ENCODE measurements at places on chromosomes 2 and 18.

DNA sequence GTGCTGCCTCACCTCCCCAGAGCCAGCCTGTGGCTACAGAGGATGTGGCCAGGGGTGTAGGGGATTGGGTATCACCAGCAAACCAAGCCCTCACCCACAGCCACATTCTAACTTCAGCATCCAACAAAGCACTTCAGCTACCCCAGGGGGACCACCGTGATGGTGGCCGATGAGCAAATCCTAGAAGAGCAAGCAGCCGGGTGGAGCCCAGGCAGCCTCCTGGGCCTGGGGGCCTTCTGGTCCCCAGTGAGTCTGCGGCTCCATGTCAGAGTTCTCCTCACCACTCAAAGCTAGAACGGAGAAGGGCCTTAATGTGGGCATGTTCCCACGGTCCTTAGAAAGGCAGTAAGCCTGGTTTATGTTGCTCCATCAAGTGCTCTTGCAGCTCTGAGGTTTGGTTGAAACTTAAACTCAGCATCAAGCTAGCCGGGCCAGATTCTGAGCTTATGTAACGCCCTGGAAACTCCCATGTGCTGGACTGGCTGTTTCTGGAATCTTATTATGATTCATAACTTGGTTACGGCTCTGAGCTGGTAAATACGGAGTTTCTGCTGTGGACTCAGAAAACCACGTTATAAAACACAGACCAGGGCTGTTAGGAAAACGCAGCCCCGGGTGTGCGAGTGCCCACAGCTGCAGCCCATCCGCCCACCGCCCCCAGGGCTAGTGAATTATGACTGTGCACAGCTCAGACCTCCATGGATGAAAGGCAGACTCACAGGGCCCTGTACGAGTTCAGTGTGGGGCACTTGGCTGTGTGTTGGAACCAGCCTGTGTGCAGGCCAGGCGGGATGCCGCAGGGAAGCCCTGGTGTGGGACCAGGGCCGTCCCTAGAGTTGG lies 99.8 kb downstream of the SEPTIN10 start:
- DNase-seq: no peak

DNA sequence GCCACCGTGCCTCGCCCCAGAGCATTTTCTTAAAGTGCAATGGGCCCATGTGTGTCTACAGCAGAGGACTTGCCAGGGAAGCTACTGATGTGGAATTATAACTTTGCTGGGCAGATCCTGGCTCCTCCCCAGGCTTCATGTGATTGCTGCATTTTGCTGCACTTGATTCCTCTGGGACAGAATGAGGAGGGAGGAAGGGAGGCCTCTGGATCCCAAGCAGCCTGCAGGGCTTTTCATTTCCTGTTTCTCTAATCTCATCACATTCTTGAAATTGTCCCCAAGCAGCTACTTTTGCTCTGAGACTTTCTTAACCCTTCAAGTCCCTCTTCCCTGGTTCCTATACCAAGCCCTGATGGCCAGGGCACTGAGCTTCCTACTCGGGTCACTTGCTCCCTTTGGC lies 134.4 kb upstream of the SEC11C start:
- DNase-seq: no peak

GRCh38 chr2:36489281-36489680 lies 108.7 kb downstream of the FEZ2 start:
- no peak for DNase-seq

DNA sequence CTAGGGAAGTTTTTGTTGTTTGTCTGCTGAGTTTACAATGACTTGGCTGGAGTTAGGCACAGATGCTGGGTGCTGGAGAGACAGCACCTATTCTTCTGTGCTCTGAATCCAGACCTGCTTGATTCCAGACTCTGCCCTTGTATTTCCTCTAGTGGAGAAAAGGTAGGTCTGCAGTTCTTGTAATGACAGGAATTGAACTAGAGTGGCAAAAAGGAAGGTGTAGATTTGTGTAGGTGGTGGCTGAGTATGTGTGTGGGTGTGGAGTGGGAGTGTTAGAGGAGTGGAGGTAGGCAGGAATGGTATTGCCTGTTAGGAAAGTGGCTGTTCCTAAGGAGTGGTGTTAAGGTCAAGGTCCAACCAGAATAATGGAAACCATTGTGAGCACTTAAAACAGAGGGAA lies 71.9 kb upstream of the LYPD6 start:
- no peak for DNase-seq

DNA sequence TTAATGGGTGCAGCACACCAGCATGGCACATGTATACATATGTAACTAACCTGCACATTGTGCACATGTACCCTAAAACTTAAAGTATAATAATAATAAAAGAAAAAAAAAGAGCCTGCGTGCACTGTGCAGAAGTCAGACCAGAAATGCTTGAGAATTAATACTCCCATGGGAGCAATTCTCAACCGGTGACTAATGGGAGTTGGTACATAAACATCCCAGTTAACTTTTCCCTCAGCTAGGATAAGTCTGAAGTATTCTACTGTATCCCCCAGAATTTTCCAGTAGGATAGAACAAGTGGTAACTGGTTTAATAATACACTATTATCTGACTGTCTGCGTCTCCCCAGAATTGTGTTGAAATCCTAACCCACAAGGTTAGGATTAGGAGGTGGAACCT lies 113.6 kb upstream of the COL5A2 start:
- DNase-seq: no peak

DNA sequence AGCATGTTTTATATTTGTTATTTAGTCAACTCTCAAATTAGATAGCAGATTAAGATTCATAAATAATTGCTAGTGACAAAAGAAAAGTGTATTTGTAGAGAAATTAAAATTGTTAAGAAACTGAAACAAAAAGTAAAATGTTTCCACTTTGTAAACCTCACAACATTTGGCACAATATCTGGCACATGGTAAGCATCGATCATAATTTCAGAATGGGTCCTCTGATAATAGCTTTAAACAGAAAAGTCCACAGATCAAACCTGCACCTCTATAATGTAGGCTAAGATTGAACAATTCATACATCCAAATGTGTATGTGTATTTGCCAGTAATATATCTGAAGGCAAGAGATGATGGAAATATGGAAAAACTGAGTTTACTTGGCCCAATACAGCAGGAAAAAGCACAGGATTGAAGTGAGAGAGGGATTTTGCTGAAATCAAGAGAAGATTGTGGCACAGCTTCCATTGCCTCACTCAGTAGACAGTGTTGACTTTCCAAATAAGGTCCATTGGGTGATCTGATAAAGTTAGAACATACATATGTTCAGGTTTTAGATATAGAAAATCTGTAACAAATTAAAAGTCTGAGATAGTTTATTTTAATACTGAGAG lies 39.4 kb downstream of the COBLL1 start:
- no peak for DNase-seq

DNA sequence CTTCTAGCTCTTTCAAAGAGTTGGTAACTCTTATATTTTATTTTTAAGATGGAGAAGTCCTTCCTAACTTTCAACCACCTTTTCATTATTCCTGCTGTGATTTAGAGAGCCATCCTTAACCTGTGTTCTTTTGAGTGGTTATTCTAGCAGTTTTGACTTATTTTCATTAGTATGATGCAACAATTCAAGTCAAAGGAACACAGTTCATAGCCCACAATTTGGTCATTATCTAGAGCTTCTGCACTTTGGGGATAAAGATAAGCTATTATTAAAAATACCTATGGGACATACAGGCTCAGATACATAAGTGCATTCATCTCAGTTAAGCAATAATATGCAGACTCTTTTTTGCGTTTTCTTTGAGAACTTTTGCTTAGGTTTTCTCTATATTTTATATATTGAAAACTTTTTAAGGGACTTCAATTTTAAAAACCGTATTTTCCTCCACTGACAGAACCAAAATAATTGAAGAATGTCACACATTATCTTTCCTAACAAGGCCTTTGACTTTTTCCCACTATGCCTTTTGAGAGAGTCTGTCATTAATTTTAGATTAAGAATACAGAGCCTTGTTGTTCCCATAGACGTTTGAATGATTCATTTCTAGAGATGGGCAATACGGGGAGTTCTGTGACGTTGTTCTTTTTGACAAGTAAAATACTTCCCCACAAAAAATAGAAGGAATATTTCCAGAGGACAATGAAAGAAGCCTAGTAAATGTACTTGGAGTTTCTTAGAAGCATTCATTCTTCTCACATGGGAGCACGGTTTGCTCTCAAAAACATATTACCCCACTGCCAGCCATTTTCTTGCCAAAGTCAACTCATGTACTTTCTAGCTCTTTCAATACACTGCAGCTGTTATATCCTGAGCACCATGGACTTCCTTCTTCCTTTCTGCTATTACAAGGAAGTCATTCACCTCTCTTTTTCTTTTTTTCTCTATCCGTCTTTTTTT lies 42.9 kb upstream of the RASGRP3 start:
- no peak for DNase-seq

DNA sequence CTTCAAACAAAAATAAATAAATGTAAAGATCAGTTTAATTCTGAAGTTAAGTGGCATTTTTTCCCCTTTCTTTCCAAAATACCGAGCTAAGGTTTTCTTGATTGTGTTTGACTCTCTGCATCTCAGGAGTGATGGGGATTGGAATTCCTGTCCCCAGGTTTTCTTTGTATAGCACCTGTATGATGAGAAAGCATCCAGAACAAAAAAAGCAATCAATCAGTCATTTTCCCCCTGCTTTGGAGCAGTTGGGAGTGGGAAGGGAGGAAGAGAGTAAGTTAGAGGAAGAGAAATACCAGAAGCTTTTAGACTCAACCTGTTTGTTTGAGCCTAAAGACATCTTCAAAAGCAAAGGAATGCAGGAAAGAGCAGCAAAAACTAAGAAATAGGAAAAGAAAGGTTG lies 88.5 kb downstream of the RIF1 start:
- no peak for DNase-seq

GRCh38 chr18:10499230-10499629 lies 26.6 kb upstream of the NAPG start:
- DNase-seq: no peak

GRCh38 chr2:201532686-201533304 lies 81.3 kb downstream of the STRADB start:
- no peak for DNase-seq

DNA sequence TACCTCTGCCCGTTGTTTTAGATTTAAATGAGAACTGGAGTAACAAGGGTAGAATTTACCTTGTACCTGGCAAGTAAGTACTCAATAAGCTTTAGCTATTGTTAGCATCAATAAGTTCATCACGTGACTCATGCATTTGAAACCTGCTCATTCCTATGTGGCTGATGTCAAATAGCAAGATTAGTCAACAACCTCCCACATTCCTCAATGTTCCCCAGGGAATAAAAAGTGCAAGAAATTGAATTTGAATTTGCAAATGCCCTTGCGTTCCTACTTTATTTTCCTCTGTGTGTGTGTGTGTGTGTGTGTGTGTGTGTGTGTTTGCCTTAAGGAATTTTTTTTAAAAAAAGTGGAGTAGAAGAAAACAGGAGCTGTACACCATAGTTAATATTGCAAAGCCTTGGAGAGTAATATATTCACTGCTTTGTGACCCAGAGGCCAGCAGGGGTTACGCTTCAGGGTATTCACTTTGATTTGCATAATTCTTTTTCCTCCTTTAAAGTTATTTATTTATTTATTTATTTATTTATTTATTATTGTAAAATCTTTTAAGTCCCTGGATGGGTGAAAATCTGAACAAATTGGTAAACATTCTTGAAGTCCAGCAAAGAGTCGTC lies 43.9 kb upstream of the DNAH7 start:
- no peak for DNase-seq

GRCh38 chr2:178998539-178998938 lies 51.4 kb downstream of the CCDC141 start:
- DNase-seq: no peak

- DNase-seq: no peak
Measured at GRCh38 chr2:48190230-48190629, 283.9 kb upstream of the FBXO11 start.

DNA sequence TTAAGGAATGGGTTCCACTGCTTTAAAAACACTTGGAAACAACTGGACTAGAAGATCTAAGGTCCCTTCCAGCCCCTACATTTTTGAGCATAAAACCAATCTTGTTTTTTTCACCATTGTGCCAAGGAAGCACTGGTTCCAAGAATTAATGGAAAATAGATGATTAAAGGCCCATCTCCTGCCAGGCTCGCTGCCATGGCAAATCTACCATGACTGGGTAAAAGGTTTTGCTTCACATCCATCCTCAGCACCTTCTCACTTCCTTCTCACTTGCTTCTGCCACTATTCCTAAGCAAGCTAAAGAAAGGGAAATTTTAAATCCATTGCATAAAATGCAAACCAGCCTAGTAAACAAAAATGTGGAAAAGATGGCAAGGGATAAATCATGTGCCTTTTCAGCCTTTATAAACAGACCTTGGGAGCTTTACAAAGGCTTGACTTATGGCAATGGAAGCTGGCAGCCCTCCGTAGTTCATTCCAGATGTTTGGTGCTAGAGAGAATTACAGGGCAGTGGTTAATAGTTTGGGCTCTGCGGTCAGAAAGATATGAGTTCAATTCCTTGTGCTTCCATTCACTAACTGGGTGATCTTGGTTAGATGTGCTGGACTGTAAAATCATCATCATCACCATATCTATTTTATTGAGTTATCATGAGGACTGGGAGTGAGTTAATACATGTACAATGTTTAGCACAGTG lies 27.0 kb upstream of the ST3GAL5 start:
- no peak for DNase-seq

DNA sequence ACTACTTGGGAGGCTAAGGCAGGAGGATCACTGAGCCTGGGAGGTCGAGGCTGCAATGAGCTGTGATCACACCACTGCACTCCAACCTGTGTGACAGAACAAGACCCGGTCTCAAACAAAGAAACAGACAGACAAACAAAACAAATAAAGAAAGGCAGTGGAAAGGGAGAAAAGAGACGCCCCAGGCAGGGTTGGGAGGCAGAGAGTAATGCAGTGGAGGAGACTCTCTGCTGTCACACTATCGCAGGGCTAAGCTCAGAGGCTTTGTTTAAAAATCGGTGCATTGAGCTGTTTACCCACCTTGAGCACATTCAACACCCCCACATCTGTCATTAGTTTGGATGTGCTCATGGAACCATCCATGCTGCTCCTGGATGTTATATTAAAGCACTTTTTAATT lies 84.2 kb upstream of the RMP24 start:
- DNase-seq: no peak

DNA sequence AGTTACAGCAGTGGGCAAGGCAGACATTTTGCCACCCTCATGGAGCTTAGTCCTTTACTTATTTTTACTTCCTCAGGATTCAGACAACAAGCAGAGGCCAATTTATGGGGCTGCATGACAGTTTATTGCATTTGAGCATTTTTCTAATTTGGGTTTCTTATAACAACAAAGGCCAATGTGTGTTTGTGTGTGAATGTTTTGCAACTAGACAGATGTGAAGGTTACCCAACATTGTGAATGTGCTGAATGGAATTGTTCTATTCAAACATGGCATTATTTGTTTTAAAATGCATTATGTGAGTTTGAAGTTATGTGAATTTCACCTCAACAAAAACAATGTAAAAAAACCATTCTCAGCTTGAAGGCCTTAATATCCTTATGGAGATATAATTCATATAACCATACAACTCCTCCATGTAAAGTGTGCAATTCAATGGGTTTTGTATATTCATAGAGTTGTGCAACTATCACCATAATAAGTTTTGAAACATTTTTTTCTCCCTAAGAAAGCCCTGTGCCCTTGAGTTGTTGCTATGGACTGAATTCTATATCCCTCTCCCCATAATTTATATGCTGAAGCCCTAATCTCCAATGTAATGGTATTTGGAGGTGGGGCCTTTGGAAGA lies 57.3 kb downstream of the CCDC195 start:
- no peak for DNase-seq

All from NCI-H187 (cell line).